ENCODE measurements at places on chromosomes 7 and 10. TPM values are rescaled to one million over a fixed set of nuclear protein-coding genes. Genes with fewer than 3 reads are reported as not detected.
A peak's percentile ranks its signal among the peaks of the same experiment; 100 is the strongest.

Gene HMX2
- polyA plus RNA-seq: not detected

Gene FAM13C
- polyA plus RNA-seq: 2.2 TPM

Gene PNLIPRP1
- not detected for polyA plus RNA-seq

Gene CALHM1
- not detected for polyA plus RNA-seq

Gene EVX1
- 0.95 TPM for polyA plus RNA-seq

Gene CCDC172
- polyA plus RNA-seq: not detected

- H3K4me3 ChIP-seq: no peak overlapping the region
- no peaks in the 10 kb centered on the region for H3K36me3 ChIP-seq
- no peak for DNase-seq
- H3K4me1 ChIP-seq: no peaks in the 10 kb centered on the region
- no peak overlapping the region for H3K27ac ChIP-seq
These were observed 57.8 kb downstream of the RASGEF1A start for GRCh38 chr10:43209074-43209455.

DNA sequence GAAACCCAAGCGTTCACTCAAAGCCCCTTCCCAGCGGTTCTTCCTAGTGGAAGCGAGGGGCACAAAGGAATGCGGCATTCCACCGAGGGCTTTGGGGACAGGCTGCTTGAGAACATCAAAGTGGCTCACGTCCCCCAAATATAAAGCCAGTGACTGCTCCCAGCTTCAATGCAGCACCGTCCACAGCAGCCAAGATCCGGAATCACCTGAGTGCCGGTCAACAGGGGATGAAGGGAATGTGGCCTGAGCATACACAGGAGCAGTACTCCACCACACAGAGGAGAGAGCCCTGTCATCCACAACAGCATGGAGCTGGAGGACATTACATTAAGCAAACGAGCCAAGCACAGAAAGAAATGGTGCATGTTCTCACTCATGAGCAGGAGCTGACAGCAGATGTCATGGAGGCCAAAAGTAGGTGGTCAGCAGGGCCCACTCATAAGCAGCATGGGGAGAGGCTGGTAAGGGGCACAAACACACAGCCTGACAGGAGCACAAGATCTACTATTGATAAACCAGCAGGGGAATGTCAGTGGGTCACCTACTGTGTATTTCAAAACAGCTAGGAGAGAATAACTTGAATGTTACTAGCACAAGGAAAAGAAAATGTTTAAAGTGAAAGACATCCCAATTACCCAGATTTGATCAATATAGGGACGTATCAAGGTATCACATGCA lies 79.5 kb downstream of the DIP2C start:
- no peak for DNase-seq
- H3K4me1 ChIP-seq: peaks cover 6% of the 10 kb centered on the region
- H3K4me3 ChIP-seq: no peak overlapping the region
- no peak overlapping the region for H3K27ac ChIP-seq
- no peaks in the 10 kb centered on the region for H3K27me3 ChIP-seq

DNA sequence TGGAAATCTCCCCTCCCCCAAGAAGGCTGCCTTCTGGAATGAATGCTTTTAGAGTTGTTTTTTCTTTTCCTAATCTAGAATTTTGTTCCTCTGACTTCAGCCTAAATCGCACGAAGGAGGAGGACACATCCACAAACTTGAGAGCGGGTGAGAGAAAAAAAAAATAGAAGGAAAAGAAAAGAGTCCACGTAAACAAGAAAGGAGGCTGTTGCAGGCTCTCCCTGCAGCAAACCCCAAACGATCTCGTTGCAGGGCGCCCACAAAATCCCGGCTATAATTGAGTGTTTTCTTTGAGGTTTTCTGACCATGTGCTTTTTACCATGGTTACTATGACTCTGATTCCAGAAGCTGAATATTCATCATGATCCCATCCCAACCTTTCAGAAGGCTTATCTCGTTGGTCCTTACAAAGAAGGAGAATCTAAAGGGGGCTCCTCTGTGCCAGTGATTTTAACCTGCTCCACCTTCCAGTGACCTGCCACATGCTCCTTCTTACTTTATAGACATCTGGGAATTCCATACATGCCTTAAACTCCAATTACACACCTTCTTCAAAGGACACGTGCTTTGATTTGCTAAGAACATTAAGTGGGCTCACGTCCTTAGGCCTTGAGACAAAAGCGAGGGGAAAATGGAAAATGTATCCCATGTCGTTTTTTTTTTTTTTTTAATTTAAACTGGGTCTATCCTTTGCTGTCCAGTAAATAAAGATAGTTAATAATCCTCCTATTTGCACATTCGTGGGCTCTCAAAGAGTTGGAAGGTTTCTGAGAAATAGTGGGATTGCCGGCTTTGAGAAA lies 5.8 kb downstream of the TWIST1 start:
- peak overlapping the region; percentile 91 for H3K27ac ChIP-seq
- peak overlapping the region; percentile 53 for H3K4me3 ChIP-seq
- DNase-seq: no peak
- H3K27me3 ChIP-seq: peaks cover 97% of the 10 kb centered on the region
- H3K4me1 ChIP-seq: peaks cover 23% of the 10 kb centered on the region

- no peak for DNase-seq
- H3K36me3 ChIP-seq: no peaks in the 10 kb centered on the region
- no peak overlapping the region for H3K27ac ChIP-seq
- H3K4me1 ChIP-seq: no peaks in the 10 kb centered on the region
These were observed 83.2 kb downstream of the CAMK1D start for GRCh38 chr10:12432402-12433189.

GRCh38 chr10:129899276-129900130 lies 64.6 kb downstream of the EBF3 start:
- H3K4me1 ChIP-seq: no peaks in the 10 kb centered on the region
- no peak overlapping the region for H3K27ac ChIP-seq
- DNase-seq: no peak

DNA sequence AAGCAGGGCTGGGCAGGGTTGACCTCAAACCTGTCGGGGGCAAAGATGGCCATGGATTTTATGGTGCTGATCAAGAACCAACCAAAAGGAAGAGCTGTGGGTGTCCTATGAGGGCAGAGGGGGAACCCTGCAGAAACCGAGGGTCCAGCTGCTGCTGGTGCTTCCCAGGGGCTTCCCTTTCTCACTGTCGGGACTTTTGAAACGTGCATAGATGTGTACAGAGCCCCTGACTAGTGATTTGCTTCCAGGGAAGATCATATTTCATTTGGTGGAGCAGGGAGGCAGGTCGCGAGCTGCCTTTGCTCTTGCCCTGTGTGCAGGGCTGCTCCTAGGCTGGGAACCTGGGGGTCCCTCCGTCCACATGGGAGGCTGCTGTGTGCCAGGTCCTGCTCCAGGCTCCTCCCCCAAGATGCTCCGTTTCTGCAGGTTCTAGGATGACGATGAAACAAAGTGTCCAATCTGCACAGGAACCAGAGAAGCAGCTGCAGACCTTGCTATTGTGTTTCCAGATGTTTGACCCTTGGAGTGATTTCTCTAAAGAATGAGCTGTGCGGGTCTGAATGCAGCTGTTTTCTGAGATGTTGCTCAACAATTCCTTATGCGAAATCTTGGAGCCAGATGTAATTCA lies 9.4 kb upstream of the INPP5A start:
- H3K27me3 ChIP-seq: no peaks in the 10 kb centered on the region
- no peak overlapping the region for H3K4me3 ChIP-seq
- no peak for DNase-seq
- H3K4me1 ChIP-seq: no peaks in the 10 kb centered on the region

- no peaks in the 10 kb centered on the region for H3K36me3 ChIP-seq
- H3K4me3 ChIP-seq: no peak overlapping the region
- H3K27ac ChIP-seq: no peak overlapping the region
These were observed 359.1 kb upstream of the GALNT17 start for GRCh38 chr7:70772891-70773290.

GRCh38 chr10:12333380-12334185 lies 15.8 kb upstream of the CAMK1D start:
- no peaks in the 10 kb centered on the region for H3K4me1 ChIP-seq
- H3K27ac ChIP-seq: peak overlapping the region; percentile 50
- H3K4me3 ChIP-seq: no peak overlapping the region
- no peaks in the 10 kb centered on the region for H3K36me3 ChIP-seq
- H3K27me3 ChIP-seq: no peaks in the 10 kb centered on the region
- DNase-seq: peak; percentile 79

GRCh38 chr7:2511769-2512168 lies 7.8 kb upstream of the LFNG start:
- no peak for DNase-seq
- H3K4me1 ChIP-seq: peaks cover 14% of the 10 kb centered on the region
- H3K27ac ChIP-seq: no peak overlapping the region
- H3K36me3 ChIP-seq: no peaks in the 10 kb centered on the region
- H3K27me3 ChIP-seq: no peaks in the 10 kb centered on the region
- no peak overlapping the region for H3K4me3 ChIP-seq

DNA sequence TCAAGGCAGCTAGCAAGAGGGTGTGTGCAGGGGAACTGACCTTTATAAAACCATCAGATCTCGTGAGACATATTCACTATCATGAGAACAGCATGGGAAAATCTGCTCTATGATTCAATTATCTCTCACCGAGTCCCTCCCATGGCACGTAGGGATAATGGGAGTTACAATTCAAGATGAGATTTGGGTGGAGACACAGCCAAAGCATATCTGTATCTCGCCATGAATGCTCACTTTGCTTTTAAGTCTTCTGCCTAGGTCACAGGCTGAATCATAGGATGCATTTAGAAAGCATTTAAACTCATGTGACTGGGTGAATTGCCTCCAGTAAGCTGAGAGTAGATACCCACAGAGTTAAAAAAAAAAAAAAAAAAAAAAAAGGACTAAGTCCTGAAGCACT lies 220.0 kb downstream of the AGMO start:
- no peaks in the 10 kb centered on the region for H3K4me1 ChIP-seq
- H3K27ac ChIP-seq: no peak overlapping the region
- no peak overlapping the region for H3K4me3 ChIP-seq

DNA sequence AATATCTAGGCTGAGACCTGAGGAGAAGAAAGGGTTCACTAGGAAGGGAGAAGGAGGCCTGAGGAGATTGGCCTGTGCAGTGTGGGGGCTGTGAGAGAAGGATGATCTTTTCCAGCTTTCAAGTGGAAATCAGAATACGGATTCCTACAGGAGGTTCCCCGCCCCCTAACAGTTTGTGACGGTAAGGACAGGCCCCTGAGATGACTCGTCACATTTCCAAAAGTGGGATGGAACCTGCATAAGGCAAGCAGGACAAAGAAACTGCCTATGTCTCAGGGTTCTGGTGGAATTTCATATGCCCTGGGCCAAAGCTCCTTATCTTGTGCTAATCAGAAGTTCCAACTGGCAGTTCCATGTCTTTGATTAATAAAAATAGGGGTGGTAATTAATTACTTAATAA lies 275.6 kb downstream of the SNX10 start:
- no peaks in the 10 kb centered on the region for H3K36me3 ChIP-seq

- DNase-seq: no peak
- peak overlapping the region; percentile 38 for H3K27ac ChIP-seq
- H3K36me3 ChIP-seq: no peaks in the 10 kb centered on the region
- H3K4me1 ChIP-seq: no peaks in the 10 kb centered on the region
- H3K4me3 ChIP-seq: no peak overlapping the region
These were observed 256.9 kb downstream of the MDFIC start for GRCh38 chr7:115178835-115179234.

GRCh38 chr10:123678376-123678775 lies 12.2 kb downstream of the GPR26 start:
- no peak overlapping the region for H3K4me3 ChIP-seq
- H3K36me3 ChIP-seq: no peaks in the 10 kb centered on the region
- no peaks in the 10 kb centered on the region for H3K4me1 ChIP-seq
- no peaks in the 10 kb centered on the region for H3K27me3 ChIP-seq

- no peak overlapping the region for H3K4me3 ChIP-seq
- H3K36me3 ChIP-seq: no peaks in the 10 kb centered on the region
These were observed 43.0 kb downstream of the SLC25A40 start for GRCh38 chr7:87833130-87833529.

GRCh38 chr7:115009139-115009538 lies 87.2 kb downstream of the MDFIC start:
- peak overlapping the region; percentile 15 for H3K27ac ChIP-seq
- H3K36me3 ChIP-seq: no peaks in the 10 kb centered on the region
- no peak for DNase-seq
- peaks cover 9% of the 10 kb centered on the region for H3K4me1 ChIP-seq

DNA sequence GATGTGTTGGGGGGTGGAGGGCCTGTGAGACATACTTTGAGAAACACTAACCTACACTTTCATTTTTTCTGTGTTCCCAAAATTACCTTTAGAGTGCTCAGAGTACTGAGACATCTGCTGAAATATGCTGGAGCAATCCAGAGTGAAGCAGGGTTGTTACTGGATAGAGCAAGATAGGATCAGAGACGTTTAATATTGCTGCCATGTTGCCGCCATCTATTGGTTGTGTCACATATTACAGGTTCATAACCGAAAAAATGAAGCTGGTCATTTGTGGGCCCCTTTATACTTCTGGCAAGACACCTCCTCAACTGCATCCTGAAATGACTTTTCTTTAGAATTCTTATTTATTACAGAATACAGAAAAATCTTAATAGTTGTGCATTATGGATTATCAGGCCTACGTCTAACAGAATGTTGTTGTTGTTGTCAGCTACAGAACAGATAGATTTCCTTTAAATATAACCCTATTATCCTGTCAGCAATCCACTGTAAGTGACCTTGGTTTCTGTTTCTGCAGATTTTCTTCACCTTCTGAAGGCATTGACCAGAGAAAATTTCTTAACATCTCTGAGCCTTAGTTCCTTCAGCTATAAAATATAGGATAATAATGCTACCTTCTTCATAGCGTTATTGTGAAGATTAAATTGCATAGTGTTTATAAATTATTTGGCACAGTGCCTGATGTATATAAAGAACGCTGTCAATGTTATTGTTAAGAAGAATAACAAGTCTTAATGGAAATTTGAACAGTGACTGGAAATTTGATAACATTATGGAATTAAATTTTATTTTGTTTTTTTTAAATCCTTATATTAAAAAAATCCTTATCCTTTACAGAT lies 16.2 kb upstream of the DLD start:
- H3K4me3 ChIP-seq: no peak overlapping the region
- peaks cover 4% of the 10 kb centered on the region for H3K27me3 ChIP-seq
- H3K4me1 ChIP-seq: no peaks in the 10 kb centered on the region
- no peaks in the 10 kb centered on the region for H3K36me3 ChIP-seq

GRCh38 chr10:81157681-81158080 lies 620.0 kb downstream of the SH2D4B start:
- DNase-seq: no peak
- H3K4me3 ChIP-seq: no peak overlapping the region
- H3K27me3 ChIP-seq: no peaks in the 10 kb centered on the region
- no peak overlapping the region for H3K27ac ChIP-seq
- no peaks in the 10 kb centered on the region for H3K4me1 ChIP-seq

GRCh38 chr7:129351320-129351719 lies 82.9 kb upstream of the STRIP2 start:
- no peaks in the 10 kb centered on the region for H3K36me3 ChIP-seq
- H3K4me3 ChIP-seq: no peak overlapping the region
- H3K27me3 ChIP-seq: no peaks in the 10 kb centered on the region
- DNase-seq: no peak

GRCh38 chr10:100192350-100192749 lies 6.5 kb upstream of the ERLIN1 start:
- no peak overlapping the region for H3K4me3 ChIP-seq
- no peak overlapping the region for H3K27ac ChIP-seq
- no peaks in the 10 kb centered on the region for H3K36me3 ChIP-seq
- no peak for DNase-seq

- no peaks in the 10 kb centered on the region for H3K4me1 ChIP-seq
- no peaks in the 10 kb centered on the region for H3K36me3 ChIP-seq
- no peak overlapping the region for H3K4me3 ChIP-seq
- H3K27me3 ChIP-seq: no peaks in the 10 kb centered on the region
- DNase-seq: no peak
- no peak overlapping the region for H3K27ac ChIP-seq
These were observed 24.4 kb downstream of the EBF3 start for GRCh38 chr10:129939416-129940275.

Data from hepatocyte (in vitro differentiated cells).